ENCODE measurements at places on chromosomes 7 and 10.

DNA sequence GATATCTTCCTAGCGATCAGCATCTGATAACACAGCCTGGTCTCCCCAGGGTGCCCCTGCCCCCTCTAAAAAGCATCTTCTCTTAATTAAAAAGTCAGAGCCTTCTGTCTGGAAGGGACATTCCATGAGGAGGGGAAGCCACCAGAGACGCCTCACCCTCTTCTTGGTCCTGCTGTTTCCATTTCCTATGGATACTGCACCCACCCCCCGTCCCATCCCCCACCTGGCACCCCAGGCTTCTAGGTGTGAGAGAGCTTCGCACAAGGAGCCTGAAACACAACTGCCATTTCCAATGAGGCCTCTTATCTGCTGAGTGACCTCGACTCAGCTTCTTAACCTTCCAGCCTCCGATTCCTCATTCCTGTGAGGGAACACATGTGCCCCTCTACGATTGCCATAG, 51.4 kb downstream of the COL13A1 start:
- no peak for ATAC-seq

DNA sequence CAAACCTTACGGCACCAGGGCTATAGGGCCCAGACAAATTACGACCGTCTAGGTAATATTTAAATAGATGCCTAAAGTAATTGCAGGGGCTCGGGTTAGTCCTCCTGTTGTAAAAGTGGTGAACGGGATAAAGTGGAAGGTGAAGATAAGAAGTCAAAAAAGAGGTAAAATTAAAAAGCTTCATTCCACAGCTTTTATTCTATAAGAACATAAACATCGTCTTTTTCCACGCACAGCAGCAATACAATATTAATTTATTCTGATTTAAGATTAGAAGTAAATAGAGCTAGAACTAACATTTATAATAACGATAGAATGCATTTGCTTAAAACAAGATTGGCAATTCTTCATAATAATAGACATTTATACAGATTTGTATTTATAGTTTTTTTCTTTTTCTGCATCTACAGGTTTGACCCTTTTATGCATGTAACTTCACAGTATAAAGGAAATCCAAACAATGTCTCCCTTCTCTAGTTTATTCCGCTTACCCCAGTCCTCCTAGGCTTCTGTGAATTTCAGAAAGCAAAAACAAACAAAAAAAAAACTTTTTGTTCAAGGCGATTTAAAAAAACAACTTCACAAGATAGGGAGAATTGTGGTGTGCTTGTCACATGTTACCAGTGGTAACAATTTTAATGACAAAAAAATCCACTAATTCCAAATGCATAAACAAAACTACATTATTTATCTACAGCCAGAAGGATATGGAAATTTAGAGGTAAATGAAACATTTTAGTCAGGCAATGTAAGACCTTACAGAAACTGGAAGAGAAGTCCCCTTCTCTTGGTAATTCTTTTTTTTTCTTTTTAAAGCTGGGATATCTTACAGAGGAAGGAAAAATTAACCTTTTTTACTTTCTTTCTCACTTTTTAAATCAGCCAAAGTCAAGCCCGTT, 3.4 kb downstream of the HOXA10 start:
- no peak for ATAC-seq

DNA sequence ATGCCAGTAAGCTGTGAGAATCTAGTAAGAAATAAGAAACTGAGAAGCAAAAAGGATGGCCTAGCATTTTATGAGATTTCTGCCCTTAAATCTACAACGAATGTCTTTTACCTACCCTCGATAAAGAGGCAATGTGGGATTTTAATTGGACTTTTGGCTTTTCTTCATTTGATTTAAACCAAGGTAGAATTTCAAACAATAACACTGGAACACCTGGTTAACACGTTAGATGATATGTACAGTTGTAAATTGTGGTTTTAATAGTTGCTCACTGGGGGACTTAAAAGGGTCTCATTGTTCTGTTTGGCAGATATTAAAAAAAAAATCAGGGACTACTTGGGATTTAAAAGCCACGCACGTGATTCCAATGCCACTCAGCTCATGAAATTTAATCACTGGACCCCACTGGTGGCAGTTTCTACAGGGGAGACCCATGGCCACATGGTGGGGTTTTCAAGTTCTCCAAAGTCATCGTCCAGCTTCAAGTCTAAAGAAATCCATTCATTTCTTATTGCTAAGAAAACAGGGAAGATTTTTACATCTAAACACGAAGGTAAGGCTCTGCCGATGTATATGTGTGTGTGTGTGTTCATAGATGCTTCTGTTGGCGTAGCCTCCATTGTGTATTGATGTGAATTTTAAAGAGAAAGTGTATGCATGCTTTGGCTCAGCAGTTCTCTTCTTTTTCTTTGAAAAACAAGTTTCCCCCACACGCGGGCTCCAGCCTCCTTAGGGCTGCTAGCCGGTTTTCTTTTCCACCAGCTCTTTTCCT, 588.6 kb upstream of the MKI67 start:
- ATAC-seq, result no peak

- ATAC-seq, result peak; percentile 10
Observed at GRCh38 chr10:35127289-35127891, 744 bp downstream of the CREM start.

DNA sequence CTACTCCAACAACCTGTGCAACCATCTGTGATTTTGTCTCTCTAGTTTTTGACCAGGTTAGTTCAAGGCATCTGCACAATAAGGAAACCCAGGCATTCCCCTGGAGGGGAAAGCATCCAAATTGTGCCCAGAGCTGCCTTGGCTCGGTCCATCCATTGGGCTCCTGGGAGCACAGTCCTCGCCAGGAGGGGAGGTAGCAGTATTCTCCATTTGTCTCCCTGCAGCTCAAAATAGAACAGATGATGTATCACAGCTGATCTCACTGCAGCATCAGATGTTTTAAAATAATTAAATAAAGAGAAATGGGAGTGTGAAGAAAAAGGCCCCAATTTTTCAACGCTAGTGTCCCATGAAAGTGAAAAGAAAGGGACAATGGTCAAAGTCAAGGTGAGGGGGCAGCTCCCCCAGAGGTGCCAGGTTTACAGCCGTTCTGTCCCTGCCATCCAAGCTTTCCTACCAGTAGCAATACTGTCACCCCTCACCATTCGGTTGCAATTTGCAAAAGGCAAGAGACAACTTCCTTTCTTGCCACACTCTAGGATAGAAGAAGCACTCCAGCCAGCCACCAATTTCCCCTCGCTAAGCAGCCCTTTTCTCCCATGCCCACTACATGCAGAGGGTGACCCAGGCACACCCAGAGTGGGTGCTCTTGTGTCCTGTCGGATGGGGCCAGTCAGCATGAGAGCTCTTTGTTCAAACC, 43.7 kb downstream of the KCNMA1 start:
- ATAC-seq, result no peak

DNA sequence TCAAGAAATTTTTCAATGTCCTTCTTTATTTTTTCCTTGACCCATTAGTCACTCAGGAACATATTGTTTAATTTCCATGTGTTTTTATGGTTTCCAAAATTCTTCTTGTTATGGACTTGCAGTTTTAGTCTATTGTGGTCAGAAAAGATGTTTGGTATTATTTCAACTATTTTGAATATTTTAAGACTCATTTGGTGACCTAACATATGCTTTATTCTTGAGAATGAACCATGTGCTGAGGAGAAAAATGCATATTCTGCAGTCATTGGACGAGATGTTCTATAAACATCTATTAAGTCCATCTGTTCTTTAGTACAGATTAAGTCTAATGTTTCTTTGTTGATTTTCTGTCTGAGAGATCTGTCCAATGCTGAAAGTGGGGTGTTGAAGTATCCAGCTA, 42.3 kb upstream of the MDFIC start:
- no peak for ATAC-seq

- no peak for ATAC-seq
Observed at GRCh38 chr10:77026148-77026547, 611.5 kb downstream of the KCNMA1 start.

- ATAC-seq, result no peak
Observed at GRCh38 chr10:103465411-103466179, 6.9 kb upstream of the CALHM1 start.

- no peak for ATAC-seq
Observed at GRCh38 chr7:40199076-40199802, 64.4 kb downstream of the SUGCT start.

GRCh38 chr7:36057323-36057722, 95.7 kb upstream of the EEPD1 start:
- no peak for ATAC-seq

DNA sequence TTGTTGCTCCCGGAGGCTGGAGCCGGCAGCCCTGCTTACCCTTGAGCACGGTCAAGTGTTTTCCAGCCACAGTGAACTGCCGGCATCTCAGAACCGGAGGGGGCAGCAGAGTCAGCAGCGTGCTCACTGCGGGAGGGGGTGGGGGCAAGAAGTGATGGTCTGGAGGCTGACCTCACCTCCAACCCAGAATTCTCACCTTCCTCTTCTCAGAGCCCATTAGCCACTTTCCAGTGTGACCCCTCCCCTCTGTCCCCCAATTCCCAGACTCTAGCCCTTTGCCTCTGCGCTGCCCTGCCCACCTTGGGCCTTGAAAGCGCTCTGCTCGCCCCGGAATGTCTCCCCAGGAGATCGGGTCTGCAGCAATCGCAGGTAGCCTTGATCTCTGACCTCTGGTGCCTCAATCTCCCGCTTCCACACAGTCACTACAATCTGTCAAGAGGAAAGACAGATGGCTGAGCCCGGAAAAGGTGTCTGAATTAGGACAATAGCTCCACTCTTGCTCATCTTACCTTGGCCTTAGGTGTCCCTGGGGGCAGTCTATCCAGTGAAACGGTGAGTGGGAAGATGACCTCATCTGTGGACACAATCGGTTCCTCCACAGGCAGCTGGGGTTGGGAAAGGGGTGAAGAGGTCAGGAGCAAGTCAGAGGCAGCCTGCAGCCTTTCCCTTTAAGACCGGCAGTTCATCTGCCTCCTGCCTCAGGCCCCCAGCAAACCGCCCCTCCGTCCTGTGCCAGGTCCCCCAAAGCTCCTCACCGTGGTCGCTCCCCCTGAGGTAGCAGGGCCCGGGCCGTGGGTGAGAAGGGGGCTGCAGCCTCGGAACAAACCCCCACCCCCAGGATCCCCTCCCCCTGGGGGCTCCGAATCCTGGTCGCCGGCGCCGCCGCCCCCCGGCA, 942 bp downstream of the TRAPPC14 start:
- no peak for ATAC-seq

- ATAC-seq, result no peak
Observed at GRCh38 chr7:18402488-18403183, 92.9 kb upstream of the HDAC9 start.

GRCh38 chr7:102925976-102926782, 13.4 kb downstream of the LRRC17 start:
- ATAC-seq, result no peak

DNA sequence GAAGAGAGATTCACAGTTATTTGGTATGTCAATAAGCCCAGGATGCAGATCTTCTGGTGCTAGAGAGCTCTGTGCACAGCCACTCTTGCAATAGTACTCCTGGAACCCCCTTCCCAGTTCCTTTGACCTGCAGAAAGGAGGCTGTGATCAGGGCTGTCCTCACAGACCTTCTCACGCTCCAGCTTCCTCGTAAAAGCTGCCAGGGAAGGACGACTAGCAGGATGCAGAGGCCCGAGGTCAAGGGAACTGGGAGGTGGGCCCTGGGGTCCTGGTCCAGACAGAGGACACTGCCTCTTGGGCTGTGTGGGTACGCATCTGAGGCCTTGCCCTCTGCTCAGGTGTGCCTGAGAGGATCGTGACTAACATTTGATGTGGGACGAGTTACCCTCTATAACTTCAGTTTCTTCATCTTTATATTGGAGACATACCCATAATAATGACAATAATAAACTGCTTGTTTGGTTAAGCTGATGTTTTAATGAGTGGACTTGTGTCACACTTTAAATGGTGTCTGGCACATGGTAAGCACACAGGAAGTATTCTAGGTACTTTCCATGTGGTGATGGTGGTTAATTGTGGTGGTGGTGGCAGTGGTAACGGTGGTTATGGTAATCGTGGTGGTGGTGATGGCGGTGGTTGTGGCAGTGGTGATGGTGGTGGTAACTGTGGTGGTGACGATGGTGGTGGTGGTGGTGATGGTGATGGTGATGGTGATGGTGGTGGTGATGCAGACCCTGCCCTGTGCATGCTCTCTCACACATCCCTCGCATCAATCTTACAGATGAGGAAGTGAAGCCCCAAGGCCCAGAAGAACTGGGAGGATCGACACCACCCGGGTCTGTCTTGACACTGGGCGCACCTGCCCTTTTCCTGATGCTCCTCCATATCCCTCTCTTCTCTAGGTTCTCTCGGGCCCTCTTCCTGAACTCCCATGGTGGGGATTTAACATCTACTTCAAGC, 235.2 kb upstream of the GRB10 start:
- no peak for ATAC-seq

DNA sequence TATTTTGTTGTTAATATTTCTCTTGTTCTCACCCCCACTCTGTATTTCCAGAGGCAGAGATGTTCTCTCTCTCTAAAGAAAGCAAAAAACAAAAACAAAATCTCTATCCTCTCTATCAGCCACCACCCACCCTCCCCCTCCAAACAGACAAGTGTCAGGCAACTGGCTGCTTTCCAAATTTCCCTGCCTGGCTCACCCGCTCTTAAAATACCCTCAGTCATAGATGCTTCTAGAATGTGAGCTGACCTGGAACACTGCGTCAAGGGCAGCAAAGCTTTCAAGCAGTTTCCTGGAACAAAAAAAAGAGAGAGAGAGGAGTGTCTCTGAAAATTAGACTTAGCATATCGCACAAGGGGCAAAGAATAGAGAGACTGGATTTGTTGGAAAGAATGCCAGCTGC, 341.0 kb upstream of the ZMIZ1 start:
- no peak for ATAC-seq

DNA sequence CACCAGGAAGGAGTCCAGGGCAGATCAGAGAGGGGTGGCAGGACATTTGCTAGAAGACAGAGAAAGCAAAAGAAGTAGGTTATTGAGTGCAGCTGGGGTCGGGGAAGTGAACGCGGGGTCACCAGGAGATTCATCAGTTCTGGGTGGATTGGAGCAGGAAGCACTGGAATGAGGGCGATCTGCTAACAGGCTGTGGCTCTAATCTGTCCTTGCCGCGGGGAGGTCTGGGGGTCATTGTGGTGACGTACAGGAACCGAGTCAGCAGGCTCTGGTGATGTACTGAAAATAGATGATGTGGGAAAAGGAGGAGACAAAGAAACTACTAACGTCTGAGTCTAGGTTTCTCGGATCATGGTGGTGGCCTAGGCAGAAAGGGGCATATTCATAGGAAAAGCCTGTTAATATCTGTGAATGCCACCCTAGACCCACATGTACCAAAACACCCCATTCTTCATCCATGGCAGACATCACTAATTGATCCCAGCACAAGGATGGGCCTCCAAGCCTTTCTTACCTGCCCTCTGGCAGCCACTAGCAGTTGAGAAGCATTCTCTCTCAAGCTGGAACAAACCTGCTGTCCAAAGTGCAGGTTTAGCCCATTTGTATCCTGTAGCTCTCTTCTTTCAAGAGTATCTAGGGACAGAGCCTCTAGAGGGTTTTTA, 134.5 kb downstream of the C10orf105 start:
- no peak for ATAC-seq

DNA sequence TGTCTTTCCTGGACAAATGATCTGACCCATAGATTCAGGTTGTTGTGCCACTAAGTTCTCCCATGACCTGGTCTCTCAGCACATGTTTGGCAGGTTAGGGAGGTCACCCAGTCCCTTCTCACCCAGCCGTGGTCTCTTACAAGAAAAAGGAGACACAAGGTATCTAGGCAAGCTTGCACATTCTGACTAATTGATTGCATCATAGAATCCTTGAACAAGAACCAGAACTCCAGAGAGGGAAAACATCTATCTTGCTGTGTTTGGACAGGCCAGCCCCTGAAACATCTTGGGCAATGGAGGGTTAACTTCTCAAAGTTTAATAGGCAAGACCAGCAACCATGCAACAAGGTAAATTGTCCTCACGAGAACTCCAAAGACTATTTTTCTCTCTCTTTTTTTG, 8.5 kb upstream of the HK1 start:
- ATAC-seq, result no peak

- ATAC-seq, result no peak
Observed at GRCh38 chr7:40604601-40605438, 470.0 kb downstream of the SUGCT start.
